COR-L47 (cell line): ENCODE measurements at places on chromosomes 6 and 20.
A peak's percentile ranks its signal among the peaks of the same experiment; 100 is the strongest.

- no peak for DNase-seq
These were observed 91.3 kb downstream of the MYLK4 start for GRCh38 chr6:2659381-2659780.

DNA sequence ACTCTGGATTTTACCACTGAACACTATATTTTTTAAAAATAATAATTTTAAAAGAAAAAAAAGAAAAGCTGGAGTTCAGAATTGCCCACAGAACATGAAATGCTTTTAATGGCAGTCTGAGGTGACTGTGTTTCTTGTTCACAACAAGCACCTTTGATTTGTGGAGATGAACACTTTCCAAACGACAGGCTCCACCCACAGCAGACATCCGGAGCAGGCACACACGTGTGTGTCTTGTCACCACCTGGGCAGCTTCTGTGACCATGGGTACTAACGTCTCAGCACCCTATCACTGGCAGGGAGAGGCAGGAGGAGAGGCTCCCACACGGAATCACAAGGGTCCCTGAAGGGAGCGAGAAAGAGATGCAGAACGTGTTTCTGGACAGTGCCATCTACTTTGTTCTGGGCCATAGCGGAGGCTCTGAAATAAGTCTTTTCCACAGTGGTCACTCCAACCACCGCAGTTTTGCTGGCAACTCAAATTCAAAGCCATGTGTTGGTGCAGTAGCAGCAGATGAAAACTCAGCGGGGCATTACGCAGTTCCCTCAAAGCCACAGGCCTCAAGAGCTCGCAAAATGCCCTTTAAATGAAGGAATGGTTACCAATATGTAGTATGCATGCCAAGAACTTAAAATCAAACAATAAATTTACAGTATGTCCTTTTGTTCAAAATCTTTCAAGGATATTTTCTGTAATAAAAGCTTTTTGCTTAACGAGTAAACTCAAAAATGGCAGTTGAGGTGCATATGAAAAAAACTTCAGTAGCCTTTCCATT, 242.2 kb downstream of the FOXC1 start:
- DNase-seq, result no peak

DNA sequence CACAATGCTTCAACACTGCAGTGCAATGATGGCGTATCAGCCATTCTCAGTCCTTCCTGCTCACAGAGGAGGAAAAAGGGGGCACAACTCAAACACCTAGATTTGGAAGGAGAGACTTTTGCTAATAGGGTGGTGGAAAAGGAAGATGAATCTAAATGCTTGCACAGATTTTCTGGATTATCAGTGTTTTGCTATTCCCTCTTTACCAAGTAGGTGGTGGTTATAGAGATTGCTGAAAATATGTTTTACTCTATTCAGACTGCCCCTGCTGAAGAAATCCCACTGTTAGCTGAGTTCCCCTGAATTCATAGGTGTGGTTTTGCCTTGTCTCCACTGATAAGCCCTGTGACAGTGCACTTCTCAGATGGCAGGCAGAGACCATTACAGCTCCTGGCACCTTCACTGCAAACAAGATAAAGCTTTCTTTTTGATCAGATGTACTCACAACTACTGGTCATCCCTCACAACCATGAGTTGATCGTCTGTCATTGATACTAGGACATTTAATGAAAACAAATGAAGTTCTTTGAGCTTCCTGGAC, 311.4 kb downstream of the KIF16B start:
- DNase-seq, result no peak

DNA sequence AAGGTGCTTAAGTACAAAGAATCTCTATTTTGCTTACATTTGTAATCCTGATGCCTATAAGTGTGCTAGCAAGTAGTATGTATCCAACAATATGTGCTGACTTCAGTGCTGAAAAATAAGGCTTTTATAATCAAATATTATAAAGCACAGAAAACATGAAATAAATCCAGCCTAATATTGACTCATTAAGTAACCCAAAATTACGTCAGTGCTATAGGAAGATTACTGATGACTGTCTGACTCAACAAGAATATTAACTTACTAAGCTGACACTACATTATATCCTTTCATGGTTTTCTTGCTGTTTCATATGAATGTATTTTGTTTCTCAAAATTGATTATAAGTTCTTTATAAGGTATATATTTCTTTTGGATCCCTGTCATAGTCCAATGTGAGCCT, 76.1 kb downstream of the ME1 start:
- DNase-seq, result no peak

- DNase-seq, result no peak
These were observed 531.8 kb downstream of the UTRN start for GRCh38 chr6:144816936-144817335.

DNA sequence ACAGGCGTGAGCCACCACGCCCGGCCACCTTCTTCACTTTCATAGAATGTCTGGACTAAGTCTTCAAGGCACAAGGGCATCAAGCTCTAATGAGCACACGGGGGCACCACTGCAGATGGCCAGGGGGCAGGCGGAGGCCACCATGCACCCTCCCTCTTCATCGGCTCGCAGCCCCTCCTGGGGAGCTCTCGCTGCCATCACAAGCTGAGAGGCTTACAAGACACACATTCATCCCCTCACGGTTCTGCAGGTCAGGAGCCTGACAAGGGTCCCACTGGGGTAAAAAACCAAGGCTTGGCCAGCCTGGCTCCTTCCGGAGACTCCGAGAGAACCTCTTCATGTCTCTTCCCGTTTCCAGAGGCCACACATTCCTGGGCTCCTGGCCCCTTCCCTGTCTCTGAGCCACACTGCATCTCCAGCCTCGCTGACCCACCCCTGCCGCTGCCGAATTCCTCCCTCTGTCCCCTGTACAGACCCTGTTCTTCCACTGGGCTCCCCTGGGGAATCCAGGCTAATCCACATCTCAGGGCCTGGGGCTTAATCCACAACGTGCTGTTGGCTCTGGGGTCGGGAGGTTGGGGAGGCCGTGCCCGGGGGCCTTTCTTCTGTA, 19.8 kb downstream of the DLL1 start:
- DNase-seq, result no peak

- no peak for DNase-seq
These were observed 66.3 kb upstream of the FBXL4 start for GRCh38 chr6:99014061-99014460.

DNA sequence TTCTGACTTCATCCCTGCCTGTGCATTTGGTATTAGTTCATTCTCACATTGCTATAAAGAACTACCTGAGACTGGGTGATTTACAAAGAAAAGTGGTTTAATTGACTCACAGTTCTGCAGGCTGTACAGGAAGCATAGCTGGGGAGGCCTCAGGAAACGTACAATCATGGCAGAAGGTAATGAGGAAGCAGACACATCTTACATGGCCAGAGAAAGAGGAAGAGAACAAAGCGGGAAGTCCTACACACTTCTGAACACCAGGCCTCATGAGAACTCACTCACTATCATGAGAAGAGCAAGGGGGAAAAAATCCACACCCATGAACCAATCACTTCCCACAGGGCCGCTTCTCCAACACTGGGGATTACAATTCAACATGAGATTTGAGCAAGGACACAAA, 303.9 kb downstream of the CBLN4 start:
- DNase-seq, result no peak

DNA sequence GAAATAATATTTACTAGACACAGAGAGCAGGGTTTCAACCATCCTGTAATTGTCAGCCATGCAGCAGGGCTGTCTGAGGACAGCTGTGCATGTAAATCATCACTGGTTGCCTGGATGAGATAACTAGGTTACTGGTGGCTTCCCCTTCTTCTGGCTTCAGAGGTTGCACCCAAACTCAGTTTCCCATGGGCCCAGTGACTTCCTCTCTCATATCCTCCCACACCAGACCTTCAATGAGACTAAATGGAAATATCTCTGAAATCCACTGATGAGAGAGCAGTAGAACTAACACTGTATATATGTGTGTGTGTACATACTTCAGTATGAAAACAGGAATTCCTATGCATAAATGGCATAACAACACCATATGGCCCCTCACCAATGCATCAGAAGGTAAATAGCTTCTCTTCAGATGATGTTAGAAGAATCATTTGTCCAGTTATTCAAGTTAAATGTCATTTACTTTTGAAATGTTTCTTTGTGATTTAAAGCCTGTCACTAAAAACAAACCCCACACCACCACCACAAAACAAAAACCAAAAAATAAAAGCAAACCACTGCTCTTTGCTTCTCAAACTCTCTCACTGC, 51.0 kb upstream of the IL20RA start:
- no peak for DNase-seq

- peak; percentile 79 for DNase-seq
These were observed 521.6 kb downstream of the CD83 start for GRCh38 chr6:14638906-14639761.

- no peak for DNase-seq
These were observed 8.6 kb upstream of the WFDC9 start for GRCh38 chr20:45639687-45640086.

GRCh38 chr6:134680433-134680832, 269.5 kb downstream of the ALDH8A1 start:
- DNase-seq, result no peak

DNA sequence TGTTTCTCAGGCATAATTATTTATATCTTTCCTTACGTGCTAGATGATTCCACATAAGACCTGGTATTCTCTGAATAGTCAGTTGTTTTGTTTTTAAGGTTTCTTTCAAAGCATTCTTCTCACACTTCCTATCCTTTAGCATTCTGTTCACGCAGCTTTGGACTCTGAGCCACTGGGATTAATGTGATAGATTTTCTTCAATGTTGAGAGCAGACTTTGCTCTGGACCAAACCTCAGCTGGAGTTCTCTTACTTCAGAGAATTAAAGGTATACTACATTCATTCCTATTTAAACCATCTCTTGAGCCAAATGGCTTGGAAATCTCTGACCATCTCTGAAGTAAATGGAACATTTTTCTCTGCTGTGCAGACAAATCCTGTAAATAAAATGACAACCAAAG, 70.7 kb upstream of the TRAF3IP2 start:
- DNase-seq, result no peak

DNA sequence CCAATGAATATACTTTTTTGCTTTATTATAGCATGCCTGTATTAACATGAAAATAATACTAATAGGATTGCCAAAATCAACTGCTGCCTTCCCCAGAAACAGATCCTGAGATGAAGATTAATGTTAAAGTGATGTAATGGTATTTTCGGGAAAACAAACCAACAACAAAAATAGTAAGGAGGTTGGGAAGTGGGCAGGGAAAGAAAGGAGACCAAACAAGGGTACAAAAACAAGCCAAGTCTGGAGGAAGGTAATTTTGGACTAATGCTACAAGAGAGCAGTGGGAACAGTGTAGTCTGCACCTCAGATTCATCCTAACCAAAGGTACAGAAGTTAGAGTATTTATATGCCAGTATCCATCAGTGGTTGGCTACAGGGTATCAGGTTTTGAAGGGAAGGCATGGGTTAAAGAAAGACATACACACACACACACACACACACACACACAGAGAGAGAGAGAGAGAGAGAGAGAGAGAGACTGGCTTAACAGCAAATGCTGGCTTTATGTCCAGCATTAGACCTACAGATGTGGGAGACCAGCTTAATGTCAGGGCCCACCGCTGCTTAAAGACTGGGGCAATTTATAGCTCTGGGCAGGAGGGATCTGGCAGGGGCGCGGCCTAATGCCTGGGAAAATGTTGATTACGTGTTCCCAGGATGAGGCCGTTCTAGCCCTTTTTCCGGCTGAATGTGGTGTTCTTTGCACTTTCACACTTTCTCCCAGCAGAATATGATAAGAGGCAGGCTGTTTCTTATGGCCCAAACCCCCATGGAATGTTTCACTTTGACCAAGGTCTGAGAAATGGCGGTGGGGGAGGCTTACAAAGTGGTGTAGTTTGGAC, 3.8 kb upstream of the SLC17A1 start:
- DNase-seq, result no peak

DNA sequence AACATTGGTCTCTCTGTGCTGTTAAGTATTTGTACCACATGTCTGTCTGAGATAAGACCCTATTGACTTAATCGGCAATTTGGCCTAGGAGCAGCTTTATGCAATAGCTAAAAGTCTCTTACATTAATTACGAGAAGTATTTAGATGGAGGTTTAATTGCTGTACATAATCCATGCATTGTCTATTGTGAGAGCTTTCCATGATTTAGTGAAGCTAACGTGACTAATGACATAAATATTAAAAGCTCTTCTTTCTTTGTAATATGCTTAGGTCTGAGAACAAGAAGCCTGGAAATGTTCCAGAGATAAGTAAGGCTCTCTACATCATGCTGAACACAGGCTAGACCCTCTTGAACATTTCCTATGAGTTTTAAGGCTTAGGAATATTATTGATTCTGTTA, 32.7 kb upstream of the FAM83B start:
- DNase-seq, result peak; percentile 21

- no peak for DNase-seq
These were observed 4.1 kb upstream of the GFOD1 start for GRCh38 chr6:13491538-13491937.

DNA sequence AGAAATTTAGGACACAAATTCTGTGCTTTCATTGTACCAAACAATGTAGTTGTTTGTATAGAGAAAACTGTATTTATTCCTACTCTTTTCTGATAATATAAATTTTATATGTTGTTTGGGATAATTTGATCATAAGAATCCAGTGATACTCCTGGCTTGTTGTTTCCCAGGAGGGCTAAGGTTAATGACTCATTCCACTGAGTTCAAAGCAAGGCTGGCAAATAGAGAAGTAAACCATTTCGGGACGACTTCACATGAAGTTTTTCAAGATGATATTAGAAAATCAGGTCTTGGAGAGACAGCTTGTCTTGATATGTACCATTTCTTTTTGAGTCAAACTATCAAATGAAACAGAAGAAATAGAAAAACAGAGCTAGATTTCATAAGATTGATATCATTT, 326.1 kb upstream of the CNR1 start:
- no peak for DNase-seq

DNA sequence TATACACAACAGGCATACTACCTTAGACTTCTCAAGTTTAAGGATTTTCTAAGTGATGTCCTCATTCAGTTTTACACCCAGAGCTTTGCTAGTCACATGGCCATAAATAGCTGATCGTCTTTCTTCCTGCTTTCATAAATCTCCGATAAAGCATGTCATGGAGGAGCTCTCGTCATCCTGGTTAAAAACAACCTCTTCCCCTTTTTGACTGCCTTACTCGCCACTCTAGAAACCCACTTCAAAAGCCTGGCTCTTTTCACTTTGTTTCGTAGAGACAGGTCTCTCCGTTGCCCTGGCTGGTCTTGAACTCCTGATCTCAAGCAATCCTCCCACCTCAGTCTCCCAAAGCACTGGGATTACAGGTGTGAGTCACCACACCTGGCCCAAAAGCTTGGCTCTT, 67.0 kb upstream of the SMIM29 start:
- no peak for DNase-seq

GRCh38 chr6:62974452-62974851, 236.8 kb upstream of the FKBP1C start:
- no peak for DNase-seq

DNA sequence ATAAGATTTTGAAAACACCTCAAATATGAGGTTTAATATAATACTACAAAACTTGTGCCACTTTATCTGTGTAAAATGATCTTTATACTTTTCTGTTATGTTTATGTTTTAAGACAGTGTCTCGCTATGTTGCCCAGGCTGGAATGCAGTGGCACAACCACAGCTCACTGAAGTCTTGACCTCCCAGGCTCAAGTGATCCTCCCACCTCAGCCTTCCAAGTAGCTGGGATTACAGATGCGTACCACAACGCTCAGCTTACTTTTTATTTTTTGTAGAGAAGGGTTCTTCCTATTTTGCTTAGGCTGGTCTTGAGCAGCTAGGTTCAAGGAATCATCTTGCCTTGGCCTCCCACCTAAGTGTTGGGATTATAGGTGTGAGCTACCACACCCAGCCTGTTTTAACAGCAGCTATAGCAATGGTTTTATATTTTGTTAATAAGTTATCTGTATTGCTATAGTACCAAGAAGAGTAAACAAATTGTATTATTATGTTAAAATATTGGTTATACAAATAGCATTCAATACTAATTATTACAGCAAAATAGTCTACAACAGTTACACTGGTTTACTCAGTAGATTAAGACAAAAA, 8.2 kb downstream of the TAB2 start:
- no peak for DNase-seq
